ENCODE measurements at places on chromosomes 4 and X. TPM values are rescaled to one million over a fixed set of nuclear protein-coding genes. Genes with fewer than 3 reads are reported as not detected.

UGT2B7 gene
- total RNA-seq = 1.5 TPM

GRCh38 chr4:85697854-85698253, 222.9 kb downstream of the ARHGAP24 start:
- DNase-seq = no peak

RTL3 gene
- total RNA-seq = 1.3 TPM

DIPK2B gene
- total RNA-seq = not detected

RHOXF1 gene
- total RNA-seq = not detected

- no peak for DNase-seq
These were observed 37.4 kb upstream of the SMIM10L2A start for GRCh38 chrX:135384161-135384836.

DNA sequence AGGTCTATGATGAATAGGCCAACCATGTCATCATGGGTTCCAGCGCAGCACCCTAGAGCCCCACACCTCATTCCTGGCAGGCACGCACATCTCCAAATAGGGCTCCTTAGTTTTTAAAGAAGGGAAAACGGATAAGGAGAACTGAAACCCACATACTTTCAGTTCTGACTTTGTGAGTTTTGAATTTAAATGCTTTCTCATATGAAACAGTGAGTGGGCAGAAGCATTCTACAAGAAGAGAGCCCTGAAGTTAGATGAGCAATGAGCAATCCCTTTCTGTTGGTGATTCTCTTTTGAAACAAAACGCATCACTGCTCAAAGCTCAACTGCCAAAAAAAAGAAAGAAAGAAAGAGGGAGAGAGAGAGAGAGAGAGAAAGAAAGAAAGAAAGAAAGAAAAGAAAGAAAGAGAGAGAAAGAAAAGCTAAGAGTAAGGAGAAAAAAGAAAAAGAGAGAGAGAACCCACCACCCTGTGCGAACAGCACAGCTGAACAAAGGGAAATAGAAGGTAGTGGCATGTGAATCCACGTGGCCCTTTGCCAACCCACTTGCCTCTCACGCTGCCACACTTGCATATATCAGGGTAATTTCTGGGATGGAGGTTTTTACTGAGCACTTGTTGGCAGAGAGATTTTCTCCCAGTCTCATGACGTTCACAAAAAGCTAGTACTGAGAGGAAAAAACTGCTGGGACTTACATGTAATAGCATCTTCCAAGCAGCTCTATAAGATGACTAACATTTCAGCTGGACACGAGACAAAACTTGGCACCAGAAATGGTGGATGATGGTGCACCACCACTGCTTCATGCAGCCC, 31.0 kb downstream of the TMSB4X start:
- peak; percentile 48 for DNase-seq

DNA sequence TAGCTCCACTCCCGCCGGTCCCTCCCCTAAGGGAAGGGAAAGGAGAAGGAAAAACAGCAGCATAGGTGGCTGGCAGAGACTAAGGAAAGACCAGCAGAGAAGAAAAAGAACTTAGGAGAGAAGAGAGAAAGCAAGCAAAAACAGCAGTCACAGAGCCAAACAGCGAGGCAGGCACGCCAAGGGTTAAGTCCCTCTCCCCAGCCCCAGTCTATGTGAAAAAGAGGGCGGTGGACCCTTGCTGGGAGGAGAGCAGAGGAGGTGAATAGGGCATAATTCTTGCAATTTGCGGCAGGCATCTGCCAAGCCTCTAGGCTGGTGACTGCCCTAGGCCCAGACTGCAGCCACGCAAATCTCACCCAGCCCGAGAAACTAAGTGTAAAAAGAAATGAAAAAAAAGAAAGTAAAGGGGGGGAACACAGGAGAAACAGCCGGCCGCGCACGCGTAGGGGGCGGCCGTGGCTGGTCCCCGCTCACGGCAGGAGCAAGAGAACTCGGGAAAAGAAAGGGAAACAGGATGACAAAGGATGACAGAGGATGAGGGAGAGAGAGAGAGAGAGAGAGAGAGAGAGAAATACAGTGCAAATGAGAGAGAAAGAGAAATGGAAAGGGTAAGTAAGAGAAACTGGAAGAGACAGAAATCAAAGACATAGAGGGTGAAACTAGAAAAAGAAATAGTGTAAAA, 48.6 kb downstream of the MAGEA9 start:
- peak; percentile 16 for DNase-seq

DNA sequence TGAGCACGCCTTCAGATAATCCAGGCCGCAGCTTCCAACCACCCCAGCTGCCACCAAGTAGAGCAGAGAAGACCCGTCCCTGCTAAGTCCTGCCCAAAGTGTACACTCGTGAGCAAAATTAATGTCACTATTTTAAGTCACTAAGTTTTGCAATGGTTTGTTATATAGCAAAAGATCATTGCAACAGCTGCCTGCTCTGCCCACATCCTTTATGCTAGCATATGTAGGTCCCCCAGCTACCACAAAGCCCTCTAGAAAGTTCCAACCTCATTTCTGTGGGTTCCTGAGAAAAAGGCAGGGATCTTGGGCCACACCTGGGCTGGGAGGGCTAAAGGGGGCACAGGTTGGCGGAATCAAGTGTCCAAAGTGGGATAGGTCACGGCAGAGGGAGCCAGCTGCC, 346.9 kb downstream of the BCOR start:
- DNase-seq = no peak

PORCN gene
- total RNA-seq = 33.1 TPM

RAB40A gene
- 0.26 TPM for total RNA-seq

DNA sequence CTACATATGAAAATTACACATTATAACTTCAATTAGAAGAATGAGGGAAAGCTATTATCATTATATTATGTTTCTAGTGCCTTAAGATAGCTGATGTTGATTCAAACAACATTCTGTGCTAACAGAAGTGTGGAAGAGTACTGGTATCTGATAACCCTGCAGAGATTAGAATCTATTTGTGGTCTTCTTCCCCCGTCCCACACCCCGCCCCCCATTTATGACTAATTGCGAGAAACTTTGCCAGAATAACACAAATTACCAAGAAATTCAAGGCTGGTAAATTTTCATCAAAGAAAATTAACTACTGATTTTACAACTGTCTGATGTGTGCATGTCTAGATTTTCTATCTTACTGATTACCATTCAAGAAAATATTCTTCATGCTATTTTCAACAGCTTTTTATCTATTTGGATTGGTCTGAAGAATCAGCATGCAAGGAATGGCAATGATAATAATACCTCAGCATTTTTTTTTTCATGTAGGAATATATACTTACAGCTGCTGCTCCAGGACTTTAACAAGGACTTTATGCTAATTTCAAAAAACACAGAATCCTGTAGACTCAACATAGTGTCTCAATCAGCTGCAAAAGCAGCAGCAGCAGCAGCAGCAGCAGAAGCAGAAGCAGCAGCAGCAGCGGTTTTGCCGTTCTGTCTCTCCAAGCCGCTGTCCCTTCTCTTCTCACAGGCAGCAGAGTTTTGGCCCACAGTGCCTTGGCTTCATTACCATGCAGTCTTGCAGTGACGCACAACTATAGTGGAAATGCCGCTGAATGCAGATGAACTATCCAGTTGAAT, 126.7 kb downstream of the FRYL start:
- DNase-seq = peak; percentile 49

- peak; percentile 25 for DNase-seq
These were observed 891.4 kb downstream of the CENPC start for GRCh38 chr4:66653937-66654336.

MAGEB17 gene
- total RNA-seq = not detected

DNA sequence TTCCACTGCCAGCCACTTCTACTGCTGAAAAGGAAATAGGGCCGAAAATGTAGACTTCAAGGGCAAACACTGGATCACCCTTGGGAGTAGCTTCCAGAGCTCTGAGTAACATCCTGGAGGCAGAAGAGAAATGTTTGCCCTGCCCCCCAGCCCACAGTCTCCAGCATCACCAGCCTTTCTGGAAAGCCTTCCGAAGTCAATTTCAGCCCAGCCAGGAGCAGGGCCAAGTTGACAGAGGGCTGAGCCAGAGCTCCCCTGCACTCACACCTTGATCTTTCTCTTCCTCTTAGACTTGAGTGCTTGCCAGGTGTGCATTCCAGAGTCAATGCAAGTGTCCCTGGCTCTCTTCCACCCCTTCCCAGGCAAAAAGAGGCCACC, 35.2 kb downstream of the SLC25A5 start:
- peak; percentile 64 for DNase-seq

DNA sequence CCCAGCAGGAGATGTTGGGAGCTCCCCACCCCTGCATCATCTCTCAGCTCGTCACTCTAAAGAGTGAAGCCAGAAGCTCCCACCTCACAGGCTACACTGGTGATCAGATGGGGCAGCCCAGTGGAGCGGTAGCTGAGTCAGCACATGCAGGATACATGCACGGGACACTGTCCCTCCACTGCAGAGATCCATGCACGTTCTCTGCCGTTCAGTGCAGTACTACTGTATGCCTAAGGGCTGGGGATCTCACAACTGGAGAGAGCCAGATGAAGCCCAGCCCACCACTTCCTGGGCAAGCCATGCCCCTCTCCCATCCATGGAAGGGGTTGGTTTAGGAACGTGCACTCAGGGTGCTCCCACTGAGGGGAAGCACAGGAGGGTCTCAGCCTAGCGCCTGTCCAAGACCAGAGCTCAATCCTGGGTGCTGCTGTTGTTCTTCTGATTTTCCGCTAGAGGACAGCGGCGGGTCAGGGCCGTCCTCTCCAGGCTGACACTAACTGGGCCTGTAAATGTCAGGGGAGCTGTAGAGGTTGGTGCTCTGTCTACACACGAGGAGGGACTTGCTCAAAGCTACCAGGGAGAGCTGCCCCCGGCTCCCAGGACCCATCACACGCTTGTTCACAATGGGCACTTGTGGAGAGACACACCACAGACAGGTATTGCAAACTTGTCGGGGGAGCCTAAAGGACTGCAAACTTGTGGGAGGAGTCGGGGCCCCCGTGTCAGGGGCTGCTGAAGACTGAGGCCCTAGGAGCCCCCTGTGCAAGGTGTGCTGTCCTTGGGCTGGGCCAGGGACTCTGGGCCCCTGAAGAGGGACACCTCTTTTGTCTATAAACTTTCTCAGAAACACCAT, 18.2 kb upstream of the ABLIM2 start:
- DNase-seq = peak; percentile 58

DNA sequence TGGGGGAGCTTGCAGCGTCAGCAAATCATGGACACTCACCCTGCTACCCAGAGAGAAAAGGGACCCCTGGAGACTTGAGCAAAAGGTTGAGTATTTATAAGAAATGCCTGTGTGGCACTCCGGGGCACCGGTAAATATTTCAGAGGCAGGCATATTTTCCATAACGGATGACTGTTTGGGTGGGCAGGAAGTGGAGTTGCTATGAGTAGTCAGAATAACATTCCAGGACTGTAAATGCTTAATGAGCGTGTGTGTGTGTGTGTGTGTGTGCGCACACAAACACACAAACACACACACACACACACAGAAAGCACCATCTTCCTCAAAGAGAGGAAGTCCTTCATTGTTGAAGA, 74.6 kb downstream of the MXRA5 start:
- DNase-seq = peak; percentile 49

DNA sequence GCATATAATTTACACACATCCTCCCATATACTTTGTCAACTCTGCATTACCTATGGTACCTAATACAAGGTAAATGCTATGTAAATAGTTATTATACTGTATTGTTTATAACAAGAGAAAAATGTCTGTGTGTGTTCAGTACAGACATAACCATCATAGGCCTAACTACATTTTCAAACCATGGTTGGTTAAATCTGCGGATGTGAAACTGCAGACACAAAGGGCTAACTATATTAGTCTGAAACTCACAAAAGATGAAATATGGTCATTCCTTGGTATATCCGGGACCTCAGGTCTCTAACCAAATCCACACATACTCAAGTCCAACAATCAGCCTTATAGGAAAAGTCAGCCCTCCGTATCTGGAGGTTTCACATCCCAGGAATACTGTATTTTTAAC, 13.5 kb downstream of the MAPK10 start:
- no peak for DNase-seq

- DNase-seq = peak; percentile 88
These were observed 575 bp downstream of the SLC25A6 start for GRCh38 chrX:1391370-1391706.

SCML2 gene
- 1.4 TPM for total RNA-seq

APOOL gene
- 21.9 TPM for total RNA-seq

DNA sequence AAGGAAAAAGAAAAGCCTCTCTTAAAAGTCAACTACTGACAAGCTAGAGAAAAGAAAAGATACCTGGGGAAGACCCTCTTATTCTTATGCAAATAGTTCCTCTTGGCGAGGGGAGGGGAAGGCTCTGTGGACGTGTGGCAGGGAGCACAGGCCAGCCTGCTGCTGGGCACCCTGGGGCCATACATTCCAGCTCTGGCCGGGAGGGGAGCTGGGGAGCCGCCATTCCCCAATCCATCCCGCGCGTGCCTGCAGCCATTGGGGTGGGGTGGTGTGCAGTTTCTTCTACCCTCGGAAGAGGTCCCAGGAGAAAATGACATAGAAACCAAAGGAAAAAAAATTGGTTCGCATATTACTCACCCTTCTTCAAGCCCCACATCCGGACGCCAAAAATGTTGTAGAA, 1496.4 kb downstream of the RPA4 start:
- DNase-seq = no peak

DNA sequence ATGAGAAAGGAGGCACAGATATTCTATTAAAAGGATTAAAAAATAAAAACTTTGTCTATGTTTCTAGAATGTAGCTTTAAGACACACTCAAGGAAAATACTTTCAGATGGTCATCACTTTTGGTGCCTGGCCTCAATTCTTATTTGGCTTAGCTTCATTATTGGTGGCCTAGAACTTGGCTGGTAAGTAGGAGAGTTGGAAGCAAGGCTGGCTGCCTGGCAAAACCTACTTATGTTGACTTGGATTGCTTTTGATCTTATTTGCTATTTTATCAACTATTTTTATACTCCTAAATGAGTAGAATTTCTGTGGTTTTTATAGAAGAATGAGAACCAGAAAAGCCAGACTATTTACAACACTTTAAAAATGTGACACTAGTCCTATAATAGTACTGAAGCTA, 35.3 kb upstream of the JADE3 start:
- no peak for DNase-seq

DNA sequence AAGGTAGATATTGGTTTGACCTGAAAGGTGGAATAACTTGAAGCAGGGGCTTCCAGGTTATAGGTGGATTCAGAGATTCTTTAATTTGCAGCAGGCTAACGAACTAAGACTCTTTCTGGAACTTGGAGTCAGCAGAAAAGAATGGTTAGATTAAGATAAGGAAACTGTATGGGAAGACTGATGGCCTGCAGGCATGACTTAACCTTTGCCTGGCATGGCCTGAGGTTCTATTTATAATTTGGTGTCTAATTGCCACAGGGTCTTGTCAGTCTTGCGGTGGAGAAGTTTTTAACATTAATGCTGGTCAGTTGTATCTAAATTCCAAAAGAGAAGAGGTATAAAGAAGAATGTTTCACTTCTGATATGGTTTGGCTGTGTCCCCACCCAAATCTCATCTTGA, 110.3 kb upstream of the VCX3A start:
- DNase-seq = no peak

- no peak for DNase-seq
These were observed 91.7 kb upstream of the HPF1 start for GRCh38 chr4:169849456-169849855.

GRCh38 chr4:101102114-101102742, 245.1 kb downstream of the PPP3CA start:
- DNase-seq = peak; percentile 86

CT45A5 gene
- total RNA-seq = not detected

DNA sequence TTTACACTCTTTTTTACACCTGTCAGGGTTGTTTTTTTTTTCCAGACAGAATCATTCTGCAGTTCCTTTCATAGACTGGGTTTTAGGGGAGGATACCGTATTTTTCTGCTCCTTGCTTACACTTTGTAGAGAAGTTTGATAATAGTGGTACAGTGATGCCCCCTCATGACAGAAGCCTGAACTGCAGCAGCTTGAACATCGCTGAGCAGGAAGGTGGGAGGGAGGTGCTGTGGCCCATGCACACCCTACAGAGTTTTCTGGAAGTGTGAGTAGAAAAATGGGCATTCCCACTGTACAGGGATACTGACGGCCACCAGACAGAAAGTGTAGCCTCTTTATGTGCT, 54.5 kb downstream of the RAB40A start:
- DNase-seq = peak; percentile 76
